ENCODE measurements at places on chromosomes 3 and 15.

DNA sequence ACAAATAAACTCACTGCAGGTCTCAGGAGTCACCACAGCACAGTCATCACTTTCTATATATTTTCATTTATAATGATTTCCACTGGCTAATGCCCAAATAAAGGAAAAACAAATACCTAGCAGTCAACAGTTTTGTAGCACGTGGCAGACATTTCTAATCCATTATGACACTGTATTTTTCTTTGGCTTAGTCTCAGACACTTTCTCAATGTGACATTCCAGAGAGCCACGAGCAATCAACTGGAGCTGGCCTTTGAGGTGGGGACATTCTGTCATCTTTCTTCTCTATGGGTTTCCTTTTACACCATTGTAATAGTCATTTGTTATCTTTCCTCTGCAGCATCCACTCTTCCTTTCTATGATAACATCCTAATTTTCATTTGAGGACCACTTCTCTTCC is 119.7 kb downstream of the WNT5A start:
- DNase-seq: no peak

DNA sequence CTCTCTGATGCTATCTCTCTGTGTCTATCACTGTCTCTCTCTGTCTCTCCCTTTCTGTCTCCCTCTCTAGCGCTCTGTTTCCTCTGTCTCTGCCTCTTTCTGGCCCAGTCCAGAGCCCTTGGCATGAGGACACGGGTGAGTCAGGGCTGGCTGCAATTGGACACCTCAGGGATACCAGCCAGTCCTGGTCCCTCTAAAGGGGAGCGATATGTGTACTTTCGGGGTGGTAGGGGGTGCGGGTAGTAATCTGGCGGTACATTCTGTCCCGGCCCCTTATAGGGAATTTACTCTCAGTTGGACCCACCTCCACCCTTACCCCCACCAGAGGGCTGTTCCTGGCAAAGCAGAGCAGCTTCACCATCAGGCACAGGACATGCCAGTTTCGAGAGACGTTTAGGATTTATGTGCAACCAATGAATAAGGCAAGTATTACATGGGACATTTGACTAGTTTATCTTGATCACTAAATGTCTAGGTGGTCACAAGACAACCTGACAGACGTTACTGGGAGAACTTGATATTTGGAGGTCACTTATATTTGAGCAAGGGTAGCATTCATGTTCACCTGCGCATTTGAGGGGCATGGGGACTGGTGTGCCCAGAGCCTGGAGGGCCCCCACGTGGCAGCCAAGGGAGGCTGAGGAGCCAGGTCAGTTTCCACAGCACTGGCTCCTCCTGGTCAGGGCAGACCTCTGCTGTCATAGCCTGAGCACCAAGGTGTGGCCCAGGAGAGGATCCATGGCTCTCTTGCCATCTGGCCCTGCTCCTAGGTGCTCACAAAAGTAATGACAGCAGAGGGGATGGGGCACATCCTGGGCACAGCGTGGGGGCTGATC is 256.1 kb downstream of the PLCL2 start:
- no peak for DNase-seq

- DNase-seq: no peak
Measured at GRCh38 chr3:127391436-127392155, 103.8 kb upstream of the PRR20G start.

- no peak for DNase-seq
Measured at GRCh38 chr15:28002136-28002861, 96.8 kb downstream of the OCA2 start.

GRCh38 chr3:154430014-154430413 is at the start of gene GPR149:
TSS of gene GPR149 (minus strand) at chr3:154430190. CDS start at chr3:154429615, 575 bp downstream.
- no peak for DNase-seq

- peak; percentile 43 for DNase-seq
Measured at GRCh38 chr3:98812851-98813374, 49.8 kb downstream of the ST3GAL6 start.

DNA sequence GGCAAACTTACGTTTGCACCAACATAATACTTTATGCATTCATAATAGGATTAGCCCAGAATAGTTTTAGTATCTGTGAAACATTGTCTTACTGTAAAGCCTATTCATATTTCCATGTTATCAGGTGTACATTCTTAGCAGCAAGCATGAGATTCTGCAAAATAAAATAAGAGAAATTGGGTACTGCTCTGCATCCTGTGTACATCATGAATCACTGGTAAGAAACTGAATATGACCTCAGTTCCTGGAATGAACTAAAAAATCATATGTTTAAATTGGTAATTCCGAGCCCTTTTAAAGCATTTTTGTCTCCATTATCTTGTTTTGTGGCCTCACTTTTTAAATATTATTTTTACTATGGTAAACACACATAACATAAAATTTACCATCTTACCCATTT is 605.1 kb downstream of the ROBO1 start:
- no peak for DNase-seq

- no peak for DNase-seq
Measured at GRCh38 chr3:193474446-193474845, 80.2 kb downstream of the ATP13A4 start.

GRCh38 chr3:99013777-99014315 is 112.4 kb upstream of the DCBLD2 start:
- DNase-seq: no peak

- peak; percentile 39 for DNase-seq
Measured at GRCh38 chr3:135503760-135504686, 461.5 kb upstream of the PPP2R3A start.

GRCh38 chr3:14801031-14801430 is 17.7 kb upstream of the FGD5 start:
- DNase-seq: no peak
